ENCODE measurements at places on chromosomes 12 and 14.

DNA sequence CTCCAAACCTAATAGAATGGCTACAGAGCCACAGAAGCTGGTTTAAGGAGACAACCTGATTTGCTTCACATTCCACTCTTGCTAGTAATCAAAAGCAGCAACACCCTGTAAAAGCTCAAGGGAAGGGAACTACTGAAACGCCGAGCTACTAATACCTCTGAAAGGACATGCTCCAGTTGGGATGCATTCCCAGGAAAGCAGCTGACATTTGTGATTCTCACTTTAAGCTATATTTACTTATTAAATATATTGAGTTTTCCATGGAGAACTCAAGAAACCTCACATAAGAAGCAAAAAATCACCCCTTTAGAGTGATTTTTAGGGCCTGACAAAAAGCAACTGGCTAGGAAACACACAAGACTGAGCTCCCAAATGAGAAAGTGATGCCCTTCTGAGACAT, 1073.0 kb upstream of the FLRT2 start:
- DNase-seq, result no peak

- no peak for DNase-seq
Measured at GRCh38 chr14:95564060-95564459, 29.2 kb downstream of the GLRX5 start.

GRCh38 chr12:128734371-128734770, 89.4 kb downstream of the SLC15A4 start:
- no peak for DNase-seq

- no peak for DNase-seq
Measured at GRCh38 chr14:63972323-63972932, 119.6 kb downstream of the SYNE2 start.

- no peak for DNase-seq
Measured at GRCh38 chr12:76646366-76646765, 86.8 kb upstream of the OSBPL8 start.
